ENCODE measurements at places on chromosomes 12 and 14.

- peak; percentile 86 for DNase-seq
These were observed 10.1 kb upstream of the BDKRB1 start for GRCh38 chr14:96245710-96246538.

DNA sequence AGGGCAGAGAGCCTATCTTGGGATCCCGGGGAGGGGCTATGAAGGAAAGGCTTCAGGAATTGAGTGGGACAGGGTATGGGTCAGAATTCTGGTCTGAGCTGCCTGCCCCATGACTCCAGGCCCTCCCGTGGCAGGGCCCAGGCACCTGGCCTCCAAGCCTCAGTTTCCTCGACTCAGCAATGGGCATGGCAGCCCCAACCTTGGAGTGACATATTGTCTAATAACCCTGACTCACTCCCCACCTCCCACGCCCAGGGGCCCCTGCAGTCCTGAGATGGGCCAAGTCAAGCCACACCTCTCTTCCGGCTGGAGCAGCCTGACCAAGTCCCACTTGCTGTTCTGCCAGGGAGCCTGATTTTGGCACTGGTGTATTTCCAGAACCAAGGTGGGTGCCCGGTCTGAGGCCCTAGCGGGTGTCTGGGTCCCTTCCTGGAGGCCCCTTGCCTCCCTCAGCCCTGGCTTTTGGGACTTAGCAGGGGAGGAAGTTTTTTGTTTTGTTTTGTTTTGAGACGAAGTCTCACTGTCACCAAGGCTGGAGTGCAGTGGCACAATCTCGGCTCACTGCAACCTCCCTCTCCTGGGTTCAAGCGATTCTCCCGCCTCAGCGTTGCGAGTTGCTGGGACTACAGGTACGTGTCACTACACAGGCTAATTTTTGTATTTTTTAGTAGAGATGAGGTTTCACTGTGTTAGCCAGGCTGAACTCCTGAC lies 40.3 kb upstream of the RCOR1 start:
- peak; percentile 34 for DNase-seq

DNA sequence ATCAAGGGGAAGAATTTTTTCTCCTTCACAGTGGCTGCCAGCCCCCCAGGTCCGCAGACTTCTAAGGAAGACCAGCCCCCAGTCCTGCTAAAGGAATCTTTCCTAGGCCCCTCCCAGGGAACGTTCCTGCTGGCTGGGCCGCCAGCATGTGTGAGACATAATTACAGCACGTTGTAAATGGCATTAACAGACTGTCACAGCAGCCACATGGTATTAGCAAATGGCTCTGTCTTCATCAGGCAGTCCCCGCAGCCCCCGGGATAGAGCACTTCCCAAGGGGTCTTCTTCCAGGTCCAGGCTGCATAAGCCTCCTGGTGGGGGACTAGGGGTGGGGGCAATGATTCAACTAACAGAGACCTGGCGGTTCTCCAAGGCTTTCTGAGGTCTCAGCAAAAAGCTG lies 34.9 kb upstream of the FAM222A start:
- DNase-seq: no peak

- no peak for DNase-seq
These were observed 99.2 kb downstream of the SLC15A4 start for GRCh38 chr12:128724468-128725046.

GRCh38 chr12:56816491-56816890 lies 53.4 kb downstream of the HSD17B6 start:
- DNase-seq: no peak

- no peak for DNase-seq
These were observed 47.2 kb downstream of the ALDH1L2 start for GRCh38 chr12:105036937-105037649.

- peak; percentile 47 for DNase-seq
These were observed 364.5 kb downstream of the BTG1 start for GRCh38 chr12:91781114-91781513.

DNA sequence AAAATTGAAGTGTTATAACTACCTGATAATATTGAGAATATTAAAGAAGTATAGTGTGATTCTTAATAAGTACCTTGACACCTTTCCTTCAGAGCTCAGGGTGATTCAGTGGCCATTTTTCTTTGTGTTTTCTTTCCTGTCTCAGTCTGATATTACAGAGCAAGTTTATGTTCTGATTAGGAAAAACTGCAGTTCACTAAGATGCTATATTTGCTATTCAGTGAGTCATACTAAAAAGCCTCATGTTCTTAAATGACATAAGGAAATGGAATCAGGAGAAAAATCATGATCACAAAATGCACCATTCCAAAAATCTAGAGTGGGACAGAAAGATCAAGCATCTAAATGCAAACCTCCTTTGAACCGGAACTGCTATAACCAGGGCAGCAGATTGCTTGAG lies 390.6 kb upstream of the ATP2B1 start:
- peak; percentile 41 for DNase-seq

DNA sequence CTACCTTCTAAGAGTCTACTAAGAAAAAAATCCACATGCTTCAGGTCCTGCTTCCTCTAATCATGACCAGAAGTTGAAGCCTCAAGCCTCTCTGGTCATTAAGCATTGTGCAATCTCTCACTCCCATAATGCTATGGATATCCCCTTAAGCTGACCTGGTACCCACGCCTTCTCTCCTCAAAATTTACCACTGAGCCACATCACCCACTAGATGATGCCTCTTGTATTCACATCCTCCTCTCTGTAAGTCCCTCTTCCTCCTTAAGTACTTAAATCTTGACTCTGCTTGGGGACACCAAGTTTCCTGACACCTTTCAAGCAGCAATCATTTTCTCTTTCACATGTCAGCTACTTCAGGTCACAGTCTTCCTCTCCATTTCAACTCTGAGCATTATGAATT lies 9.8 kb downstream of the GALNT4 start:
- DNase-seq: no peak

DNA sequence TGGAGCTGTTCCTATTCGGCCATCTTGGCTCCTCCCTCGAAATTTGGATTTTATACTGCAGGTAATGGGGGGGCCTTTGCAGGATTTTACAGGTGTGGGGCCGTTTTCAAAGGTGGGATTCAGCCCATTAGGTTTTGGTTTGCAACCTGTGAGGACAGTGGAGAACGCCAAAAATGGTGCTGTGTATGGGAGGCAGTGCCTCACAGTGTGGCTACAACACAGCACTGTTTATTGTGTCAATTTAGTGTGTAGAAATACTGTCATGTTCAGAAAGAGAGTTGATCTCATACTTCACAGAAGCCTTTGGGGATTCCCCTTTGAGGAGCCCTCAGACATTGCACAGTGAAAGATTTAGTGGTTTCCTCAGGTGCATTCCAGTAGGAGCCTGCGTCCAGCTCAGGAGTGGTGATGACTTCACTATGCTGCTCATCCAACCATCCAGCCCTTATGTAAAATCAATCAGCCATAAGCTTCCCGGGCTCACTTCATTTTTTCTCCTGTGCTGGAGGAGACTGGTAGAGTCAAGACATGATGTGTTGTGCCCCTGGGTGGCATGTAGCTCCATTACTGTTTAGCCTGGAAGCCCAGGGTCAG lies 92.7 kb upstream of the PRMT8 start:
- DNase-seq: no peak

DNA sequence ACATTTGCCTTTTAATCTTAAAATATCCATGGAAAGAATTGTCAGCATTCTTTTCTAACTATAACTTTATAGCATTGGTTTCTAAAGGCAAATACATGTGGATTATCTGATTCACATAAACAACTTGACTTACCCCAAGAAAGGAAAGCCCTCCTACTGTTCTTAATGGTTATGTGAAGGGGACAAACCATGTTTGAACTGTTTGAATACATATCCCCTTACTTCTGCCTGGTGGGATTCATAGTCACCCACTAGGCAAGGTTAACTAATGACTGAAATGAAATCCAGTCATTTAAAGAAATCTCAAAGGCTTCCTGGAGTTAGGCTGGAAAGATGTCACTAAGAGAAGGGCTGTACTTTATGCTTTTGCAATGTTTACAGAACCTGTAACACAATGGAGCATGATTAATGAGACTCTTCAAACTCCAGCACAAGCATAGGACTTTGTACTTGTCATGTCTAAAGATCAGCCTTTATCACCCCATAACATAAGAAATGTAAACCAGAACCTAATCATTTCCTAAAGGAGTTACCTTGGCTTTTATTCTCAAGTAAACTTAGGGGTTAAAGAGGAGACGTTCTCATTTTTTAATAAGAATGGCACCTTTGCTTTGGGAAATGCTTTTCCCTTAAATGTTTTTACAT lies 10.2 kb upstream of the FLRT2 start:
- DNase-seq: no peak

DNA sequence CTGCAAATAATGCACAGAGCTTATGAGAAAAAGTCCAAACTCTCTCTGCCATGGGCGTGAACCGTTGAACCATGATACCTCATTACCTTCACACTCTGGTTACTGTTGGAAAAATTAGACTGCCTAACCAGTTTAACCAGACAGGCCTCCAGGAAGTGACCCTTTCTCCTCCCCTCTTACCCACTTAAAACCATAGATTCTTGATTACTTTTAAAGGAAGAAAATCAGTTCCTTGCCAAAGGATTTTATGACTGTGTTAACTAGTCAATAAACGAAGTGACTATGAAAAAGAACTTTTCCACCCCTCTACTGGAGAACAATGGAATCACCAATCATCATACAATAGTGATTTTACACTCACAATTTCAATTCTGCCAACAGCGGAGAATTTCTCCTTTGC lies 254.0 kb upstream of the ATP2B1 start:
- DNase-seq: no peak

GRCh38 chr12:127687181-127687580 lies 579.8 kb upstream of the TMEM132C start:
- no peak for DNase-seq

GRCh38 chr12:109736552-109737108 lies 23.0 kb downstream of the FAM222A start:
- peak; percentile 55 for DNase-seq

DNA sequence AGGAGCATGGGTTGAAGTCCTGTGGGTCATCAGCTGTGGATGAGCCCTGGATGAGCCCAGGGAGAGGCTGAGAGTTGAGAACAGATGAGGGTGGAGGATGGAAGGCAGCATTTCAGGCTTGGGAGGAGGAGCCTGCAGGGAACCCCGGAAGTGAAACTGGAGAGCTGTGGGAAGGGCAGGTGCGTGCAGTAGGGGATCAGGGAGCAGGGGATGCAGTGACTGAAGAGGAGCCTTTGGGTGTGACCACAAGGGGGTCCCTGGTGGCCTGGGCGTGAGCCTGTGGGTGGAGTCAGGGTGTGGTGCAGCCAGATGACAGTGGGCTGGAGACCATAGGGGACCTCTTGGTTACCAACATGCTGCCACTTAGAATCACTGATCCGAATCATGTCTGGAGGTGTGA lies 115.5 kb downstream of the PAPOLA start:
- DNase-seq: no peak

- no peak for DNase-seq
These were observed 15.7 kb upstream of the CRY1 start for GRCh38 chr12:107108995-107109508.

GRCh38 chr14:19974844-19975243 lies 547 bp upstream of the OR4K15 start:
- DNase-seq: no peak

DNA sequence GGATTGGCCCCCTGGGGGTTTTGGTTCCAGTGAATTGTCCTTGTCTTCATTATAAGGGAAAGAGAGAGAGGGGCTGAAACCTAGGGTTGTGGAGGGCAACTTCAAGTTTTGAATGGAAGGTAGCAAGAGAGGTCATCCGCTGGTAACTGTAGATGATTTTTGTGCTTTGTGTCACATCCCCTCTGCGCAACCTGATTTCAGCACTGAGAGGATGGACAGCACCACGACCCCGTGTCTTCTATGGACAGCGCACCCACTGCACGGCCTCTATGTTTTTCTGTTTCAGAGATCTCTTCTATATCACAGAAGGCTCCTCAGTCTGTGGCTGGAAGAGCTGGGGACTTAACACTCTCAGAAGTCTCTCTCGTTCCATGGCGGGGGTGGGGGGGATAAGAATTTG lies 127.0 kb upstream of the RPH3A start:
- peak; percentile 17 for DNase-seq
